Gastrocnemius medialis (tissue), 4 donors: ENCODE measurements at places on chromosomes 2 and 18.

GRCh38 chr2:48207201-48207641, 300.9 kb upstream of the FBXO11 start:
- no peak for DNase-seq
- no peaks in the 10 kb centered on the region for H3K36me3 ChIP-seq
- peaks cover 12% of the 10 kb centered on the region for H3K4me1 ChIP-seq
- H3K4me3 ChIP-seq: no peak overlapping the region
- H3K27me3 ChIP-seq: no peaks in the 10 kb centered on the region

- DNase-seq: no peak
- H3K27me3 ChIP-seq: no peaks in the 10 kb centered on the region
- H3K36me3 ChIP-seq: no peaks in the 10 kb centered on the region
- H3K4me1 ChIP-seq: no peaks in the 10 kb centered on the region
- no peak overlapping the region for H3K4me3 ChIP-seq
- no peak overlapping the region for H3K27ac ChIP-seq
Measured at GRCh38 chr18:5817816-5818215, 77.5 kb downstream of the TMEM200C start.

- peaks cover 23% of the 10 kb centered on the region for H3K36me3 ChIP-seq
- no peaks in the 10 kb centered on the region for H3K4me1 ChIP-seq
- H3K4me3 ChIP-seq: no peak overlapping the region
- DNase-seq: no peak
- no peak overlapping the region for H3K27ac ChIP-seq
Measured at GRCh38 chr2:120132691-120133090, 90.5 kb downstream of the TMEM185B start.

DNA sequence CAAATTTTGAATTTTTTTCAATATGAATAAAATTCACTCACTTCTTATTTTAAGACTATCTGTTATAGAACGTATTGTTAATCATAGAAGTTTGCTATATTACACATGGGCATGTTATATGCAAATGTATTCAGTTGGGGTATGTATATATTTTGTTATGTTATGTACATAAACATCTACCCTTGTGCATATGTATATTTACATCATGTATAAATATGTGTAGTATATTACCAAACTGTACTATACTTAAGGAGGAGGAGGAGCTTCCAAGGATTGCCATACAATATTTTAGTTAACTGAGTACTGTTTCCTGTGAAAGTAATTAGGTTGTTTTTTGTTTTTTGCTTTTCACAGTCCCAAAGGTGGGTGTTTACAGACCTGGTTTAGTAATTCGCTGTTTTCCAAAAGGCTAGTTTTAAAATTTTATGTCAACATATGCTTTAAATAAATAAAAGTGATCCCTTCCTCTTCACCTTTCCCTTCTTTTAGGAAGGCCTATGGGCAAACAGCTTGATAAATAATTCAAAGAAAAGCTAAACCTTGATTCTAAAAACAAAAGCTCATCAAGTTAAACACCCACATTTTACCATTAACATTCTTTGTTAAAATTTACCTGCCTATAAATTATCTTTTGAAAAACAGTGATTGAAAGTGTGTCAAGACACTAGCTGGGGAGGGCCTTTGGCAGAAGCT, 12.9 kb upstream of the POU3F3 start:
- H3K27me3 ChIP-seq: peaks cover 51% of the 10 kb centered on the region
- H3K27ac ChIP-seq: no peak overlapping the region
- no peak overlapping the region for H3K4me3 ChIP-seq
- no peak for DNase-seq
- H3K4me1 ChIP-seq: peaks cover 18% of the 10 kb centered on the region

- H3K36me3 ChIP-seq: peaks cover 18% of the 10 kb centered on the region
- DNase-seq: no peak
- no peak overlapping the region for H3K27ac ChIP-seq
- H3K27me3 ChIP-seq: no peaks in the 10 kb centered on the region
Measured at GRCh38 chr2:24747299-24747698, 45.9 kb downstream of the PTRHD1 start.
